B cell (primary cell): ENCODE measurements at places on chromosomes 7 and 10.
A peak's percentile ranks its signal among the peaks of the same experiment; 100 is the strongest.

GRCh38 chr7:8719102-8719501 lies 285.7 kb downstream of the NXPH1 start:
- DNase-seq, result no peak

GRCh38 chr7:111758332-111758731 lies 196.0 kb upstream of the IMMP2L start:
- no peak for DNase-seq

GRCh38 chr10:123548770-123549169 lies 117.4 kb upstream of the GPR26 start:
- no peak for DNase-seq

DNA sequence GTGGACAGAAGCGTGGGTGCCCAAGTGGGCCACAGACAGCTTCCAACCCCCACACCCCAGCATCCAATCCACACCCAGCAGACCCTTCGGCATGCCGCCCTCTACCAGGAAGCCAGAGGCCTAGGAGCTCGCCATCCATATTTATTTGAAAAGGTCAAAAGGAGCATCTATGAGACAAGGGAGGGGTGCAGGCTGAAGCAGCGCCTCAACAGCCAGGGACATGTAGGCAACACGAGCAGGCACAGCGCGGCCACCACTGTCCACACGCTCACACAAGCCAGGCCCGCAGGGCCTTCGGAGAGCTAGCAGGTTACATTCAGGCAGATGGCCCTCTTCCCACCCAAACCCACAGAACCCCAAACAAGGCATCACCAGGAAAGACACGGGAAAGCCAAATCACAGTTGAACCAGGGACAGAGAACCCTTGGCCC lies 34.6 kb downstream of the PSAP start:
- DNase-seq, result no peak

DNA sequence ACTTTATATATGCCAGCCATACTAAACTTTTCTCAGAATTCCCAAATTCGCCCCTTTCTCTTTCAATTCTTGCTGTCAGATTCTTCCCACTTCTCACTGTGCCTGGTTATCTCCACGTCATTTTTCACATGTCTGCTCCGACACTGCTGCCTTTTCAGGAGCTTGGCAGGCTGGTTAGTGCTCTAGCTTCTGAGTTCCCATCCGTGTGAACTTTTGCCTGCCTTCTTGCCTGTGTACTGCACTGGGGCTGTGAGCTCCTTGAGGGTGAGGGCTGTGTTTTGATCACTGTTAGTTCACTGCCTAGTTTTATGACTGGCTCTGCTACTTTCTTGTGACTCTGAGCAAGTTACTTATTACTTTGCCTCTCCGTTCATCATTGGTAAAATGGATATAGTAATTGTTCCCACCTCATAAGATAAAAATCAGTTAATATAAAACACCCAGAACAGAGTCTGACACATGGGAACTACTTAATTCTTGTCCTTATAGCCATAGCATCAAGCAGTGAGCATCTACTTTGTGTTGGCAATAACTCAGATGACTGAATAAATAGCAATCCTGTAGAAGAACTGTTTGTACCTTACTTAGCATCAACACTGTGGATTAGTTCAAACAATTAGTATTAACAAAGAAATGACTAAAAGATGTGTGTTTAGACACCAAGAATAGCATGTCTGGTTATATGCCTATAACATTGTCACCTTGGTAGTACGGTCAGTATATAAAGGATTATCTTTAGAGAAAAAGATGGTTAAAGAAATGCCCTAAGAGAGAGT lies 5.5 kb downstream of the GSTO1 start:
- no peak for DNase-seq

DNA sequence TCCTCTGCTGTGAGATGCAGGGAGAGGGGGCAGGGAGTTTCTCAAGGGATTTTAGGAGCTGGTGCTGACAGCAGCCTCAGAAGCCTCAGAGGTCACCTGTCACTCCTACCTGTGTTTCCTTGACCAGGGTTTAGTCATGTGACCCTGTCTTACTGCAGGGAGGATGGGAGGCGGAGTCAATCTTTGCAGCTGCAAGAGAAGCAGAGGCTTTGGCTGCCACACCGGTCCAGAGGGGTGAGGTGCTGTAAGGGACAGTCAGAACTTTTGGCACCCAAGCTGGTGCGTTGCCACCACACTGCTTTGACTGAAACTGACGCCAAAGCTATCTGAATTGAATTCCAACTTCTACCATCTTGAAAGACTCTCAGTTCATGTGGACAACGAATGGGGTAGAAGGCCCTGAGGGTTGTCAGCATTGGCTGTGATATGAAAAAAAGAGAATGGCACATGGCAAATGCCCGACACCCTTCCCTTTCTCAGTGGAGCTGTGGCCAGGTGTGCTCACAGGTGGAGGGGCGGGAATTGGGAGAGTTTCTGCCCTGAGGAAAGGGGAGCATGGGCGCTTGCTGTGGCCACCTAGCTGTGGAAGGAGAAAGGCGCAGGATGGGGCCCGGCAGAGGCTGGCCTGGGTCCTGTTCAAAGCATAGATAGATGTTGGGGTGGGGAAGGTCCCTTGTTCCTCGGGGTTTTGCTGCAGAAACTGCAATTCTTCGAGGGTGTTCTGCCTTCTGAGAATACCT lies 69.3 kb downstream of the ARHGAP22 start:
- no peak for DNase-seq

GRCh38 chr7:98398567-98399372 lies 2.1 kb downstream of the BAIAP2L1 start:
- no peak for DNase-seq

- no peak for DNase-seq
Observed at GRCh38 chr10:28566458-28567015, 33.6 kb downstream of the WAC start.

DNA sequence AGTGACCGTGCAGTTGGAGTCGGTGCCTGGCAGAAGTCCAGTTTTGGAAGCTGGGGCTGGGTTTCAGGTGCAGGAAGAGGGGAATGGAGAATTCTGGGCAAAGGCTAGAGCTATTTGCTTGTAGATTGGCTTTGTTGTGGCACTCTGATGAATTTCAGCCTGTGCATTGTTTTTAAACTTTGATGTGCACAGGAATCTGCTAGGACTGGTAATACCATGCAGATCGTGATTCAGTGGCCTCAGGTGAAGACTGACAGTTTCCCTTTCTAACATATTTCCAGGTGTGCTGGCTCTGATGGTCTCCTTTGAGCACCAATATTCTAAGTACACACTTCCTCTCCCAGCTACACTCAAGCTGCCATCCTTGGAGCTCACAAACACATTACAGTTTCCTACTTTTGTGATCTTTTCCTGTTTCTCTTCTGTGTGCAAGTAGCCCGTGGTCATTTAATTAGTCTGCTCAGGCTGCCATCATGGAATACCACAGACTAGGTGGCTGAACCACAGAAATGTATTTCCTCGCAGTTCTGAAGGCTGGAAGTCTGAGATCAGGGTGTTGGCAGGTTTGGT lies 55.6 kb downstream of the NOC3L start:
- no peak for DNase-seq

DNA sequence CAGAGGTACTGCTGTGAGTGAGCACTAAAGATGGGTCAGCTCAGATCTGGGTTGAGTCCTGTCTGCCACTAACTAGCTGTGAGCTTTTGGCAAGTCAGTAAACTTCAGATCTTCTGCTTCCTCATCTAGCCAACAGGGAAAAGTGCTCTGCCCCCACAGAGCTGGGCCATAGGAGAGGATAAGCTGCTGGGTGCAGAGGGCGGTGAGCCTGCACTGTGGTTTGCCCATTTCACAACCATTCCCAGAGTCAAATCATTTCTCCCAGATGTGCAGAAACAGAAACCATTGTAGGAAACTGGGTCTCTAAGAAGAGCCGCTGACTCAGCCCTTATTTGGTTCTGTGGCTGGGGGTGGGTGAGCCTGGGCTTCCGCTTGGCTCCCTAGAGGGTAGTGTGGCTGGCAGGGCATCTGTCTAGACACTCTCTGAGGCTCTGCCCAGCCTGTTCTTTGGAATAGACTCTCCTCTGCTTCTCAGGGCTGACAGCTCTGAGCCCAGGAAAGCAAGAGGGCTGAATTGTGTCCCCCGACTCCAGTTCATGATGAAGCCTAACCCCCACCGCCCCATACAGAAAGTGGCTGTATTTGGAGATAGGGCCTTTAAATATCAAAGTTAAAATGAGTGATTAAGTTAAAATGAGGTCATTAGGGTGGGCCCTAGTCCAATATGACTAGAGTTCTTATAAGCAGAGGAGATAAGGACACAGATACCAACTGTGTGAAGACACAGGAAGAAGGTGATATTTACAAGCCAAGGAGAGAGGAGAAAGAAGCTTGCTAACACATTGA lies 29.5 kb upstream of the ARHGAP22 start:
- peak; percentile 86 for DNase-seq

DNA sequence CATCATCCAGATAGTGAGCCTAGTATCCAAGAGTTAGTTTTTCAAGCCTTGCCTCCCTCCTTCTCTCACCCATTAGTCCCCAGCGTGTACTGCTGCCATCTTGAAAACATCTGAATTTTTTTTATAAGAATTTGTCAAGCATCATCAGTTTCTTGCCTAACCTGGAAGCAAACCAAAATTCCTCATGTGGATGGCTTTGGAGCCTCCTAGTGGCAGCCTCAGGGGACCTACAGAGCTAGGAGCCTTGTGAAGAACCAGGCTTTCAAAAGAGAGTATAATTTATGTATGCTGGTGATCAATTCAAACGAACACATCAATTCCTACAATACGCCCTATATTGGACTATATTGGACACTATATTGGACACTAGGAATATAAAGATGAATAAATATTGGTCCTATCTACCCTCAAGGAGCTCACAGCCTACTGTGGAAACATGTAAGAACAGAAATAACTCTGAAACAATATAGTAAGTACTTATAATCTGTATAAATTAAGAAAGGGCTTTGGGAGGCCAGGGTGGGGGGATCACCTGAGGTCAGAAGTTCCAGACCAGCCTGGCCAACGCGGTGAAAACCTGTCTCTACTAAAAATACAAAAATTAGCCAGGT lies 63.4 kb downstream of the HPSE2 start:
- no peak for DNase-seq

- DNase-seq, result no peak
Observed at GRCh38 chr7:38054199-38054598, 123.8 kb upstream of the STARD3NL start.

GRCh38 chr10:89535171-89536012 lies at the start of gene SLC16A12:
Gene SLC16A12 (minus strand): TSS chr10:89535594. CDS start chr10:89462578, 73,016 bp downstream.
- DNase-seq, result no peak

DNA sequence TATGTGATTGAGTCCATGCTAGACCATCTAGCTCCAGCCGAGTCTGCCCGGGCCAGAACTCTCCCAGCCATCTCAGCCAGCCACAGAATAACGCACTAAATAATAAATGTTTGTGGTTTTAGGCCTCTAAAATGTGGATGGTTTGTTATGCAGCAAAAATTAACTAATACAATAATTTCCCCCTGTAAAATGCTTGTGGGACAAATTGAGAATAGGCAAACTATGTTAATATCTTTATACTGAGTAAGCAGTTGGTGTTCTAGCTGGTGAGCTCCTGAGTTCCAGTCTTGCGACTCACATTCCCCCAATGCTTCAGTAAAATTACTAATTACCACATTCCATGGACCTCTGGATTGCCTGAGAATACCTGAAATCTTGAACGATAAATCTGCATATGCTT lies 316.8 kb upstream of the NFE2L3 start:
- DNase-seq, result no peak

GRCh38 chr10:97676770-97677581 lies 10.1 kb downstream of the AVPI1 start:
- DNase-seq, result peak; percentile 77

DNA sequence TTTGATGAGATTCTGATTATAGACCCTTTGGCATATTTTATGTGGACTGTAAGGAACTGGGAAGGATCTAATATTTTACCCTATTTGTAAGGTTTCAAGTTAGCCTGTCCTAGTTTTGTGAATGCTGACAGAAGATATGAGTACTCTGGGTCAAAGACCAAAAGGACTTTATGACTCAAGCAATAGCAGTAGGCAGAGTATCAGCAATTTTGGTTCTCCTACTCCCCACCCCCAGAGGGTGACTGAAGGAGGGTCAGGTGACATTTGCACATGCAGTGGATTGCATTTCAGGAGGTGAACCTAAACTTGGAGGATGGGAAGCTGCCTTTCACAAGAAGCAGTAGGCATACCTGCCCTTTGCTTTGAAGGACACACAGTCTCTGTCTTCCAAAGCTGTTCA lies 84.0 kb upstream of the KLF6 start:
- no peak for DNase-seq

GRCh38 chr7:98137134-98137825 lies 30.6 kb downstream of the LMTK2 start:
- no peak for DNase-seq

- DNase-seq, result no peak
Observed at GRCh38 chr7:144628176-144628575, 207.7 kb downstream of the TPK1 start.

GRCh38 chr10:11597470-11597869 lies 14.0 kb downstream of the USP6NL start:
- no peak for DNase-seq

- DNase-seq, result no peak
Observed at GRCh38 chr10:3199488-3199887, 26.9 kb upstream of the PITRM1 start.

DNA sequence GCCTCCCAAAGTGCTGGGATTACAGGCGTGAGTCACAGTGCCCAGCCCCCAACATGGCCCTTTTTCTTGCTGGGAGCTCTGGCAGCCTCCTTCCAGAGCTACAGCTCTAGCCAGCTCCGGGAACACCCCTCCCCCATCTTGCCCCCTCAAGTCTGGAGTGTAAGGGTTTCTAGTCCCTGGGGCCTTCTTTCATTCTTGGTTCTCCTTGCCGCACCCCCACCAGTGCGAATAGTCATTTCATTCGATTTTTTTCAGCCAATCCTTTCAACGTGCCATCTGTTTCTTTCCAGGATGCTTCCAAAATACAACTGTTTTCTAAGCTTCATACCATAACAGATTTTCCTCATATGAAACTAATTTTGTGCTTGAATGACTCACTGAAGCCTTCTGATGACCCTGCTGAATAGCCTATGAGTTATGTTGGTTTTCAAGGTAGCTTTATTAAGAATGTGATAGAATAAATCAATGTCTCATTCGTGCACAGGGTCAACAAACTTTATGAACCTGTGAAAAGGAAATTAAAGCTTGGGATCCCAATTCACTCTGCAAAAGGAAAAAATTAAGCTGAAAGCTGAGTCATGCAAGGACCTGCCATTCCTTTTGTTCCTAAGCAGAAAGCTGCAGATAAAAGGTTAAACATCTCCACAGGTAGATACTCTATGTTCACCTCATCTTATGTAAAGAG lies 38.6 kb downstream of the CDC14C start:
- DNase-seq, result no peak

- DNase-seq, result no peak
Observed at GRCh38 chr7:11552676-11553296, 279.2 kb downstream of the THSD7A start.

- DNase-seq, result no peak
Observed at GRCh38 chr7:126150278-126150958, 1102.3 kb downstream of the GRM8 start.
